ENCODE measurements at places on chromosomes 7 and 10.

GRCh38 chr10:104300736-104301292 lies 31.8 kb downstream of the GSTO2 start:
- DNase-seq, result peak; percentile 87

- DNase-seq, result no peak
Observed at GRCh38 chr7:2521341-2521745, 1.8 kb downstream of the LFNG start.

DNA sequence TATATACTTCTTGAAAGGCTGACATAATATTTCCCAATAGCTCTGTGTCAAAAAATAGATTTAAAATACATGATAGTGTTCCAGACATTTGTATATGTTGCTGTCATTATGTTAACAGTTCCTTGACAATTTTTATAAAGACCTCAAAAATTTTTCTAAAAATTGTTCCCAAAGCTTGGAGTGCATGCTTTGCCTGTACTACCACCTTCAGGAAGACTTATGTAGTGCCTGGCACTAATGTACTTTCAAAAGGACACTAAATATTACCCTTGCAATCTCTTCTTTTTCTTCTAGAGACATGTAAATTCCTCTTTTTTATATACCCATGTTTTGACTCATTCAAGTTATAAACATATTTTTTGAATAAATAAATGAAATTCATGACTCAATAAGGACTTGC lies 48.0 kb upstream of the SP8 start:
- no peak for DNase-seq

DNA sequence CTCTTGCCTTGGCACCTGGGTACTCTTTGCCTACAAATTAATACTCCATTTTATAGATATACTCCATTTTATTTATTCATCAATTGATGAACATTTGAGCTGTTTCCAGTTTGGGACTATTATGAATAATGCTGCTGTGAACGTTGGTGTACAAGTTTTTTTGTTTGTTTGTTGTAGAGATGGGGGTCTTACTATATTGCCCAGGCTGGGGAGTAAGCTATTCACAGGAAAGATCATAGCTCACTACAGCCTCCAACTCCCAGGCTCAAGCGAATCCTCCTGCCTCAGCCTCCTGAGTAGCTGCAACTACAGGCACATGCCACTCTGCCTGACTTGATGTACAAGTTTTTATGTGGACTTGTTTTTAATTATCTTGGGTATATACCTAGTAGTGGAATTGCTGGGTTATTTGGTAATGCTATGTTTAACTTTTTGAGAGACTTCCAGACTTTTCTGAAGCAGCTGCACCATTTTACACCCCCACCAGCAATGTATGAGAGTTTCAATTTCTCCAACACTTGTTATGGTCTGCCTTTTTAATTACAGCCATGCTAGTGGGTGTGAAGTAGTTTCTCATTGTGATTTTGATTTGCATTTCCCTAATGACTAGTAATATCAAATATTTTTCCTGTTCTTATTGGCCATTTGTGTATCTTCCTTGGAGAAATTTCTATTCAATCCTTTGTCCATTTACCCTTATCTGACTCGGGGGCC lies 15.9 kb downstream of the WBP1L start:
- DNase-seq, result no peak

- no peak for DNase-seq
Observed at GRCh38 chr7:158588085-158588877, 658 bp upstream of the PTPRN2 start.

- peak; percentile 26 for DNase-seq
Observed at GRCh38 chr7:111438369-111439289, 123.7 kb downstream of the IMMP2L start.

- no peak for DNase-seq
Observed at GRCh38 chr10:127193125-127193524, 3.3 kb downstream of the INSYN2A start.

DNA sequence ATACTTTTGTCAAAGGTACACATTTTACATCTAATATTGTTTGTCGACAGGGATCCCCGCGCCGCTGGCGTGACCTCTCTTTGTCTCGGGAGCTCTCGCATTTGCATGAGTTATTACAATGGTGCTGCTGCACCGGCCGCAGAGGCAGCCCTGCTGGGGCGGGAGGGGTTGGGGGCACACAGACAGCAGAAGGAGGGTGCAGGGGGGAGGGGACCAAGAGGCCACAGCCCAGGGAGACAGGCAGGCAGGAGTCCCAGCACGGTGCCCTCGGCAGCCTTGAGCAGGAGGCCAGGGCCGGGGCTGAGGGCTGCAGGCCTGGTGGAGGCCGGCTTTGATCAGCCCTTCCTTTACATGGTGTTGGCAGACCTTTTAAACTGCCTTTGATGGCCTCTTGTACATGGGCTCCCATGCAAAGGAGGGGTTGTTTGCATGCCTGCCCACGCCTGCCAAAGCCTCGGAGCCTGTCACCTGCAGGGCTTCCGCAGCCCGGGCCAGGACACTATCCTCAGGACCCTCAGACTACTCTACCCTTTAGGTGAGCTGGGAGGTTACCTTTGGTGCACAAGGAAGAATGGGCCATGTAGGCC lies 95.5 kb downstream of the EBF3 start:
- no peak for DNase-seq

DNA sequence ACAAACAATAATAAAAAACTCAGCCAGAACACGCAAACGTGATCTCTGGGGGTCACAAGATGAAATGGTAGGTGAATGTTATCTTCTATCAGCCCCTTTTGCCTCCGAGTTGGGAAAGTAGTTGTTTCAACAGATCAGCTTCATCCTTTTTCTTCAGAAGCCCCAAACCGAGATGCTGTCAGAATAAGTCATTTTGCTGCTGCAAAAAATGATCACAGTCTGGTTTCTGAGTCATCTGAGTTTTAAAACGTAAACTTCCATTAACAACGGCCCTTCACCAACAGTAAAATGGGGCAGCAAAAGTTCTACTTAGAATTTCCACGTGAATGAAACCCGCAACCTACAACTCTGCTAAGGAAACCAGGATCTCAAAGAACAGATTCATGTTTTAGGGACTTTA lies 44.9 kb downstream of the JCAD start:
- DNase-seq, result no peak

DNA sequence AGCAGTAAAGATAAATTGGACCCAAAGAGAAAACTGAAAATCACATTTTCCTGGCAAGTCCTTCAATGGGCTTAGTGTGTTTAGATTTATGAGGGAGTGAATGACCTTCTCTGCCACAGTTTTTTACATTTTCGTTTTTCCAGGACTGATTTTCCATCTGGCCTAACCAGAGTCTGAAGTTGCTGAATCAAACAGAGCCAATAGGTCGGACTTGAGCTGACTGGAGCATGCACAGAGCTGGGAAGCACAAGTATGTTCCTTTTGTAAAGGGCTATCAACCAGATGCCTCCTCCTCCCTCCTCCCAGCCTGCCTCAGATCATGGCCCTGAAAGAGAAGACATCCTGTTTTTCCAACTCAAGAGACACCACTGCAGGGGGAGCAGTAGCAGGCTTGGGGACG lies 126.0 kb upstream of the ANKRD1 start:
- DNase-seq, result no peak

GRCh38 chr10:4514445-4515108 lies 311.4 kb upstream of the AKR1E2 start:
- DNase-seq, result no peak

DNA sequence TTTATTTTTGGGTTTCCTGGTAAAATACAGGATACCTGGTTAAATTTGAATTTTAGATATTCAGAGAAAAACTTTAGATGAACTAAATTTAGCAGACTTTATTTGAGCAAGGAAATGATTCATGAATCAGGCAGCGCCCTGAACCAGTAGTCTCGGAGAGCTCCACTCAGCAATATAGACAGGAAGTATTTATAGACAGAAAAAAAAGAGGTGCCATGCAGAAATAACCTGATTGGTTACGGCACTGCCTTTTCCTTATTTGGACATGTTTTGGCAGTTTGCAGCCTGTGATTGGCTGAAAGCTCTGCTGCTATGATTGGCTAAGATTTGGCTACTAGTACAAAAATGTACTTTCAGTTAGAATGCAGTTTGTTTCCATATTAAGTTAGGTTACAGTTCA lies 198.3 kb upstream of the DKK1 start:
- no peak for DNase-seq

- no peak for DNase-seq
Observed at GRCh38 chr10:70998086-70998485, 109.7 kb upstream of the PCBD1 start.

- no peak for DNase-seq
Observed at GRCh38 chr10:36424502-36424901, 700.9 kb upstream of the ANKRD30A start.

DNA sequence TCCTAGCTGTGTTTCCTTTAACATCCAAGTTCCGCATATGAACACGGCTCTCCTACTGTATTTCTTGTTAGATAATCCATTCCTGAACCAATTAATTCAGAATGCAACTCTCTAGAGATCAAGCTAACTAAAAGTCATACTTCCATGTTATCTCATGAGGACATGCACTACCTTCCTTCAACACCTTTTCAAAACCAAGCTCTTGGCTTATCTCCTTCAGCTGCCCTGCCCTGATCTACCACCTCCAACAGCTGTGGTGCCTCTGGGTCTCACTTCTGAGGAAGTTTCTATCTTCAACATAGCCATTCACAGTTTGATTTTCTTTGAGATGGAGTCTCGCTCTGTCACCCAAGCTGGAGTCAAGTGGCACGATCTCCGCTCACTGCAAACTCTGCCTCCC lies 109.5 kb downstream of the IDE start:
- no peak for DNase-seq

DNA sequence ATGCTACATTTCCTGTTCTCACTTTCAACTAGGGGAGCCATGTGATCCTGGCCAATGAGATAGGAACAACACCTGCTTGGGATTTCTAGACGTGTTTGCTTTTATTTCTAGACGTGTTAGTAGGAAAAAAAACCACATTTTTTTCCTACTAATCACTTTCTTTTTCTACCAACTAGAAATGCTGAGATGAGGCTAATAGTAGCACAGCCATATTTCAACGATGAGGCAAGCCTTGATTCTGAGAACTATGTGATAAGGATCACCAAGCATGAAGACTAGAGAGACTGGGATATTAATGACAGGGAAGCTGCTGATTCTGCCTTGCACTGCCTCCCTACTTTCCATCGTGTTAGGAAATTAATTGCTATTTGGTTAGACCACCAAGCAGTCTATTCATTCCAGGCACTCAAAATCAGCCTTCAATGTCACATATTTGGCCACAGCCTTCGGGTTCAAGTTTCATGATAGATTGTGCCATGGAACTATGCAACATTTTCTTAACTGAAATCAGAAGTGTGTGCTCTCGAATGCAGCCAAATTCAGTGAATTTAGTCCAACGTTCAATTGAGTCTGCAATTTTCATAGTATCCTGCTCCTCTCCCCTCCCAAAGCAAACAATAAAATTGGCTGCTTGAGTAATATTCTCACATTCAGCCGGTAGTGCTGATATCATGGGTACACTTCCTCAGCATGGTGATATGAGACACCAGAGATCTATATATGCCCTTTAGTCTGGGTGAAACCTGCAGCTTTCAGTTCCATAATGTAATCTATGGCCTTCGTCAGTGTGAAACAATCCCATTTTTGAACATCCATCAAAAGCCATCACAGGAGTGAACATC lies 98.1 kb downstream of the GPR37 start:
- no peak for DNase-seq

GRCh38 chr10:35464825-35465456 lies 128.6 kb downstream of the CCNY start:
- no peak for DNase-seq
